ENCODE measurements at places on chromosomes 5 and 9.

DNA sequence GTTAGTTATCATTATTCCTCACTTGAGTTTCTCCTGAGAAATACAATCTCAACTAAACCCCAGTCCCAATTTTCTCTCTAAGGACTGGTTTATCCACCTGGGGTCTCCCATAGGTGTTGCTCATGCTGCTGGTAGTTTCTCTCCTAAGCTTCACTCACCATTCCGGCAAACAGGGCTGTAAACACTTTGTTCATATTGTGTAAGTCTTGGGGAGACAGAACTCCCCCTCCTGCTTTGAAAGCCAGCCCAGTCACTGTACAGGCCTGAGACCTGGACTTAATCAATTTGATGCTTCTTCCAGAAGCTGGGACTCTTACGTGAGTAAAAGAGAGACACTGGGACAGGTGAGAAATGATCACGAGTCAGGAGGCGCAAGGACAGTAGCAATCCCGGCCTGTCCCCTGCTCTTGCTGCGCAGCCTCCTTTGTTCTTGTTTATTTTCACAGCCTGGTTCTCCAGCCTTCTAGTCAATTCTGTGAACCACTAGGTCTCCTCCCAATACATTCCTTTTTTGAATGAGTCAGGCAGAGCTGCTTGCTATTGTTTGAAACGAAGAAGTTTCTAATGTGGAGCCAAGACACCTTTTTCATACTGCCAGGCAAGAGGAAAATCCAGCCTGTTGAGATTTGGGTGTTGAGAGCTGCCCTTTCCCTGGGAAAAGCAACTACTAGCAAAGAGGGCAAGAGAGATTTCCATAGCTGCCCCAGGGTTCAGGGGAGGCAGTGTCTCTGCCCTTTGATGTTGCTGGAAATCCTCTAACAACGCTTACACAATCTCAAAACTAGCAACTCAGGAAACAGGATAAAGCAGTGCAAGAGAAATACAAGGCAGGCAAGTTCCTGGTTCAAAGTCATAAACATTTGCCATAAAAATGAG is 9.2 kb upstream of the SHROOM1 start:
- DNase-seq, result no peak

DNA sequence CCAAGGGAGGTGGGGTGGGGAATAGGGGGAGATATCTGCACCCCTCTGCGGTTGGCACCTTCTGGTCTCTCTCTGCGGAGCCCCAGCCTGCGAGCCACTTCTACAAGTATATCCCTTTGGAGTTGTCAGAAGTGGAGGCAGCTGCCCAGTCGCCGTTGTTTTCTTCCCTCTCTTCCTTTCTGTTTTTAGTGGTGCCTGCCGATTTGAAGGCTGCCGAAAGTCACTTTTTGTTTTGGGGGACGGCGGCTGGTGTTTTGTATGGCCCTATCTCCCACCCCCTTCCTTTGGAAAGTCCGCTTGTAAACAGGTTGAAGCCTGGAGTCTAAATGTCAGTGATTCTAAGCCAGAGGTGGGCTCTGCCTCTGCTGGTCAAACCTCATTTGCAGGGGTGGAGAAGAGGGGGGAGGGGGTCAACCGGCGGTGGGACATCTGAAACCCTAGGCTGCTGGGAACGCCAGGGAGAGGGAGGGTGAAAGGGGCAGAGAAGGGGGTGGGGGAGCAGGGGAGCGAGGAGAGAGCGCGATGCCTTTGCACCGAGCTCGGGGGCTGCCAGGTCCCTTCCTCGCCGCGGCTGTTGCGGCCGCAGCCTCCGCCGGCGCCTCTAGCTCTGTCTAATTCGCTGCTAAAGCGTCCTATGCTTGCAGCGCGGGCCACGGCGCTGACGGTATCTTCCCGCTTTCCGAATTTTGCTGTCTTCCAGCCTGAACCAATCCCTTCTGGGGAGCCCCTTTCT is at the start of gene FGF10:
FGF10 (minus strand) TSS at position 331 of the 733 bp plus-strand sequence. CDS start 738 bp downstream, outside the sequence.
- DNase-seq, result no peak

- DNase-seq, result no peak
Observed at GRCh38 chr9:12790883-12791282, 16.1 kb downstream of the LURAP1L start.

DNA sequence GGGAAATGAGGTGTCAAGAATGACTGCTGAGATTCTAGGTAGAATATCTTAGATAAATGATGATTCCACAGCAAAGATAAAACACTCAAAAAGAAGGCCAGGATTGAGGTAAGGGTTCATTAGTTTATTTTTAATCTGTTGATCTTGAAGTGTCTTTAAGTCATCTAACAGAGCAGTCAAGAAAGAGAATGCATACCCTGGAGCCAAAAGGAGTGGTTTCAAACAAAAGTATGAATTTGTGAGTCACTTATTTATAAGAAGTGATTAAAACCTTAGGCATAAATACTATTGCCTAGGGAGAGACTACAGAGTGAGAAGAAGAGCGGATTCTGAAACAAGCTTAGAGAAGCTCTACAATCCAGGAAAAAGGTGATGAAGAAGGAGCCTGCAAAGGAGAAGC is 541.0 kb downstream of the DTWD2 start:
- no peak for DNase-seq

- no peak for DNase-seq
Observed at GRCh38 chr9:89353989-89354388, 35.7 kb downstream of the SECISBP2 start.

DNA sequence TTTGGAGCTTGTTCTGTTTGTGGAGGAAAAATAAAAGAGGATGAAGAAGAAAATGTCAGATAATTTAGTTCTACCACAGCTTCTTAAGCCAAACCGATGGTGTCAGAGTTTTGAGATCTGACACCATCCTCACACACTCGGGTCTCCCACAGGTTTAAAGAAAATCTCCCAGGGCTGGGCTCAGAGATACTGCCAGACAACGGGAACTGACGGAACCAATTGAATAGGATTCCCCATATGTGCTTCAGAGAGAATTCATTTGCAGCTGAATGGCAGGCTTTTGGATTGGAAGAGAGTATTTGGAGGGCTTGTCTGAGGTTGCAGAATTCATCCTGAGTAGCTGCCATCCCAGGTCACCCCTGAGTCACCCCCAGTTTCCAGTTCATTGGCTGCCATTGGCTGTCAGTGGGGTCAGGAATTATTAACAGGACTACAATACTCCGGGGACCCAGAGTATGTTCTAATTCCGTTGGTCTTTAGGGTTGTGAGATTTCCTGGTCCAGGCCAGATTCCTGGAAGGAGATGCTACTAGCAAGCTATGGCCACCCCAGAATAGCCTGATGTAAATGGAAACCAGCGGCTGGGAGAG is 131.3 kb downstream of the PDZD2 start:
- DNase-seq, result no peak

DNA sequence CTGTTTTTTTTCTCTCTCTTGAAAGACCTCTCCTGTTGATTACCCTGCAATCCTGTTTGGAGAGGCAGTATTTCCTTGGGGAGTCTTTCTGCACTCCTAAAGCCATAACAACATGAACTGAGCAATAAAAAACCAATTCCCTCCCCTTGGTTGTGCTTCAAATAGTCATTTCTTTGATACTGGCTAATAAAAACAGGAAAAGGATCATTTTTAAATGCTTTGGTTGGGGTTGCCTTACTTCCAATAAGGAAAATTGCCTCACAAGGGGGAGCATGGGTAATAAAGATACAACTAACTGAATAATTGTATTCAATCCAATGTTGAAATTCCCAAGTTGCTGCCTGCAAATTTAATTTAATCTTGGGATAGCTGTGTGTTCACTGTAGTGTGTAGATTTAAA is 13.9 kb downstream of the FBXL7 start:
- DNase-seq, result no peak

GRCh38 chr9:115398996-115399395 is 281.0 kb upstream of the TNC start:
- DNase-seq, result no peak

DNA sequence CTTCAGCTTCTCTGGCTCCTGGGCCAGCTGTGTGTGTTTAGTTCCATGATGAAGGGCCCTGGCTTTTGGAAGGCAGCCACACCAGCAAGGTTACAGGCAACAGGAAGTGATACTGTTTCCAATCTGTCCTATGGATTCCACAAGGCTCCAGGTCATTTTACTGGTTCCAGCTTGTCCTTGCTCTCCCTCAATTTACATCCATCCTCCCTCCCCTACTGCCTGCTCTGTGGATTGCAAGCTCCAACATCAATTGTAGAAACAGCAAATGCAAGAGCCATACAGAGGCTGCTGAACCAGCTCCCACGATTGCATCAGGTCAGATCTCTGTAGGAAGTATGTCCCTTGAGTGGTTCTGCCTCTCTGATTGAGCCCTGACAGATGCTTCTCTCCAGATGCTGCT is 409.8 kb downstream of the NTRK2 start:
- no peak for DNase-seq

- DNase-seq, result no peak
Observed at GRCh38 chr5:14838396-14839319, 32.9 kb downstream of the ANKH start.

DNA sequence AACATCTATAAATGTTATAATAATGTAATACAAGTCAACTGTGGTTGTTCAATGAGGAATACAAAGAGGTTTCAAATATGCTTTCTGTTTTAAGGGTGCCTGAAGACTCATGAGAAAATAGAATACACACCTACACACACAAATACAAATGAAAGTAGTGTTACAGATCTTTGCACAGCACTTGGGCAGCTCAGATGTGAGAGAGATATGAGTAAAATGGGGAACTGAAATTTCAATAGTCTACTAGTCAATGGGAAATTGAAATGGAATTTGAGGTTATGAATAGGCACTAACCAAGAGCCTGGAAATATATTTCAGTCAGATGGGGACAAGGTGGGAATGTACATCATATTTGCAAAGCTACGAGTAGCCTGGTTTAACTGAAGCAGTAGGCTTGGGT is 96.6 kb downstream of the ISL1 start:
- no peak for DNase-seq

DNA sequence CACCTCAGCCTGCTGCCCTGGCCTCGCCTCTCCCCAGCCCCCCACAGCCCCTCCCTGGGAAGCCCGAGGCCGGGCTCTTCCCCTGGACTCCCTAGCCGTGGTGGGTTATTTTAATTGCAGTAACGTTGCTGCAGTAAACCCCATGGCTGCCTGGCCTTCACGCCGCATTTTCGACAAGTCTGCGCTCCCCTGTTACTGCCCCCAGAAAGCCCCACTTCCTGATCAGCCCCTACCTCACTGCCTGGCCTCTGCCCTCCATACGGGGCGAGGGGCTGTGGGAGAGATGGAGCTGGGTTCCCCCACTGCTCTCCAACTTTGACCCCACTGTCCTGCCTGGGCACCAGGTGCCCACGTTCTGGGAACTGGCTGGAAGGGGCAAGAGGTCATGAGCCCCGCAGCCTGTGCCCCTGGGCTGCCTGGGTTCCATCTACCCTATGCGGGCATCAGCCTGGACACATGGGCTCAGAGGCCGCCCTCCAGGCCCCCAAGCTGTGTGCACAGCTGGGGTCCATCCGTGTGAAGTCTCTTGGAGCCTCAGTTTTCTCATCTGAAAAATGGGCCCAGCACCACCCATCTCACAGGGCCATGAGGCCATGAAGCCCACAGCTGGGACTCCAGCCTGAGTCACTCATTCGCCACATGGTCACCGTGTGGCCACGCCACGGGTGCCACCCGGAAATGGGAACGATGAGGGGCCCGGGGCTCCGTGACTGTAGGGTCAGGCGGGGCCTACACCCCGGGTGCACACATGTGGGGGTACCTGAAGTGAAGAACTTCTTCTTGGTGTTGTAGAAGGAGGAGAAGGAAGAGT is 11.5 kb downstream of the EGFL7 start:
- no peak for DNase-seq

GRCh38 chr5:177390363-177391300 is 6.4 kb downstream of the SLC34A1 start:
- DNase-seq, result peak; percentile 84

GRCh38 chr9:107706701-107707427 is 217.3 kb upstream of the KLF4 start:
- no peak for DNase-seq

- no peak for DNase-seq
Observed at GRCh38 chr9:21096901-21097255, 19.1 kb upstream of the IFNB1 start.

DNA sequence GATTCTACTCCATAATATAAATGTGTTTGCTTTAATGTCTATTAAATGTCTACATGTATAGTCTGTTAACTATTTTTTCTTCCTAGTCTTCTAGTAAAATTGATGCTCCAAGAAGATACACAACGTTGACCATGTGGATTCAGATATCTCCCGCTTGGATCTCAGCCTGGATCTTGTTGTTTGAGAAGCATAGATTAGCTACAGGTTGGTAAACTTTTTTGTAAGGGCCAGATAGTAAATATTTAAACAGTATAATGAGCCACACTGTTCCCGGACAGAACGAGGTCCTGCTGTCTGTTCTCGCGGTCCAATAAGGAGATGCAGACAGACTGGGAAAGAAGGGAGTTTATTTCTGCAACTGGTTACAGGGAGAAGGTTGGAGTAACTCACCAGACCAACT is 86.2 kb upstream of the IL12B start:
- DNase-seq, result no peak

GRCh38 chr9:33202552-33203201 is 35.5 kb upstream of the B4GALT1 start:
- no peak for DNase-seq

DNA sequence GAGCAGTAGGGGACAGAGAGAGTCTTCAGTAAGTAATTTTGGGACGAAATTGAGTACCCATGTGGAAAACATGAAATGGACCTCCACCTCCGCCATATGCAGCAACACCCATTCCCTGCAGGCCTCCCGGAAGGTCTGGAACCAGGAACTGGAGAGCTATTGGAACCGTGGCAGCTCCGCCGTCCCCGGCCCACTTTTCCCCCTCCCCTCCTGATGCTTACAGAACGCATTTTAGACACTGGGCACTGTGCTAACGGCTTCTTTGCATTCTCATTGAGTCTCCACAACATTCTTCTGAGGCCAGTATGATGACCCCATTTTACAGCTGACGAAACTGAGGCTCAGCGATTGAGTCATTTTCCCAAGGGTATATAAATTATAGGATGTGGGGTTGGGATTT is 20.4 kb upstream of the ZBTB43 start:
- no peak for DNase-seq

- no peak for DNase-seq
Observed at GRCh38 chr5:178360222-178360925, 127.8 kb upstream of the PHYKPL start.

All from SW 1271 (cell line).